ENCODE measurements at places on chromosomes 11 and 22. TPM values are rescaled to one million over a fixed set of nuclear protein-coding genes. Genes with fewer than 3 reads are reported as not detected.

MYO7A gene
- total RNA-seq, result 2.8 TPM

OR51I1 gene
- total RNA-seq, result not detected

MRPL17 gene
- total RNA-seq, result 67.3 TPM

KRTAP5-7 gene
- not detected for total RNA-seq

SCGB1C1 gene
- not detected for total RNA-seq

ZP1 gene
- total RNA-seq, result not detected

OOSP4A gene
- total RNA-seq, result not detected

SLC22A9 gene
- 0.19 TPM for total RNA-seq

OR51B2 gene
- total RNA-seq, result not detected

IL17REL gene
- total RNA-seq, result not detected

GRCh38 chr11:118434553-118435289, 1.6 kb upstream of the KMT2A start:
- peak; percentile 75 for DNase-seq

- DNase-seq, result no peak
Observed at GRCh38 chr11:6962673-6963072, 36.4 kb downstream of the ZNF215 start.

DNA sequence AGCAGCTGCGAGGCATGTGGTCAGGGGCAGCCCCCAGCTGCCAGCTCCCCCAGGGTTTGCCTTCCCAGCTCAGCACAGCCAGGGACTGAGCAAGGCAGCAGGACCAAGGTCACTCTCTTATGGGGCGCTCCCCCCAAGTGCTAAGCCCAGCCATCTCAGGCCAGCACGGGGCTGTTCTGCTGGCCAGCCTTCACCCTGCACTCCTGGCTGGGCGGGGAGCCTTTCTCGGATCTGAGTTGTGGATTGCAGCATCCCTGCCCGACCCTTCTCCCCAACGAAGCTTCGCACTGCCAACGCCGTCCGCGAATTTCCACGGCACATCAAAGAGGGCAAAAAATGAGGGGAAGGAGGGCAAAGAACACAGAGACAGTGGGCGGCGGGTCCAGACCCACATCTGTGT, 42.5 kb upstream of the GAL start:
- DNase-seq, result no peak

GRCh38 chr11:72840780-72841179, 26.6 kb downstream of the ATG16L2 start:
- no peak for DNase-seq

GRCh38 chr11:94837317-94837716, 69.2 kb downstream of the AMOTL1 start:
- DNase-seq, result no peak

DNA sequence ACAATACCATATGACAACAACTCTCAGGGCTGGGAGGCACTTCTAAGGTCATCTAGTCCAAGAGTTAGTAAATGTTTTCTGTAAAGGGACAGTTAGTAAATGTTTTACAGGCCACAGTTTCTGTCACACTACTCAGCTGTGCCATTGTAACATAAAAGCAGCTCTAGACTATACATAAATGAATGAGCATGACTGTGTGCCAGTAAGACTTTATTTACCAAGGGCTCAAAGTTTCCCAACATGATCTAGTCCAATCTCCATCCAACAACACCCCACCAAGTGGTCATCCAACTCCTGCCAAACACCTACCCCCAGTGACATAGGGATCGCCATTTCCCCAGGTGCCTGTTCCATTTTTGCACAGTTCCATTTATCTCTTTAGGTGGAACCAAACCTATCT, 12.1 kb downstream of the SERGEF start:
- no peak for DNase-seq

- DNase-seq, result no peak
Observed at GRCh38 chr11:98564881-98565280, 455.9 kb upstream of the CNTN5 start.

- no peak for DNase-seq
Observed at GRCh38 chr22:42977569-42977968, 37.4 kb downstream of the PACSIN2 start.

GRCh38 chr22:17707526-17707925, 66.7 kb downstream of the BID start:
- no peak for DNase-seq

GRCh38 chr11:115672412-115672811, 168.2 kb upstream of the CADM1 start:
- no peak for DNase-seq

DNA sequence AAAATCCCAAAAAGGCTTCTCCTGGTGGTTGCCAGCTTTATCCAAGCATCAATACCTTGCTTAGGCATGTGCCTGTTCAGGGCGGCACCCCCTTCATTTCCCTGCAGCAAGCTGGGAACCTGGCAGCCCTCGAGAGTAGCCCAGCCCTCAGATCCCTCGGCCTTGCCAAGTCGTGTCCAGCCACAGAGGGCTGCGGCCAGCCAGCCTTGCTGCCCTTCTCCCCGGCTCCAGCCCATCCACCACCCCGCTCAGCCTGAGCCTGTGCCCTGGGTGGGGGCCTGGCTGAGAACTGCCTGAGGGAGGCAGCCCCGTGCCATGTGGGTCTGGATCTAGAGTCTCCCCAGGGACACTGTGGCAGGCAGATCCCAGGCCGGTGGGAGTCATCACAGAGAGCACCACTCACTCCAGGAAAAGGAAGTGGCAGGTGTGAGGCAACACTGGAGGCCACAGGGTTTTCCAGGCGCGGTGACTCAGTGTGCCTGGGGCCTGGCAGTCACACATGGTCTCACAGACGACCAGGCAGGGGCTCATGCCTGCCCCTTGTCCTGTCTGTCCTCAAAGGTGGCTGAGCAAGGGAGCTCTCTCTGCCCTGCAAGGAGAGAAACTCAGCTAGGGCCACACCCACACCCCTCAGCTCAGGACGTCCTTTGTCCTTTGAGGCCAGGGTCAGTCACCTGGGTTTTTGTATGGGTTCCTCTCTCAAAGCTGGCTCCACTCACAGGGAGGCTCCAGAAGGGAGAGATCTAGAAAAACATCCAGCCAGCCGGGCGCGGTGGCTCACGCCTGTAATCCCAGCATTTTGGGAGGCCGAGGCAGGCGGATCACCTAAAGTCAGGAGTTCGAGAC, 12.2 kb upstream of the CDC42BPG start:
- no peak for DNase-seq

DNA sequence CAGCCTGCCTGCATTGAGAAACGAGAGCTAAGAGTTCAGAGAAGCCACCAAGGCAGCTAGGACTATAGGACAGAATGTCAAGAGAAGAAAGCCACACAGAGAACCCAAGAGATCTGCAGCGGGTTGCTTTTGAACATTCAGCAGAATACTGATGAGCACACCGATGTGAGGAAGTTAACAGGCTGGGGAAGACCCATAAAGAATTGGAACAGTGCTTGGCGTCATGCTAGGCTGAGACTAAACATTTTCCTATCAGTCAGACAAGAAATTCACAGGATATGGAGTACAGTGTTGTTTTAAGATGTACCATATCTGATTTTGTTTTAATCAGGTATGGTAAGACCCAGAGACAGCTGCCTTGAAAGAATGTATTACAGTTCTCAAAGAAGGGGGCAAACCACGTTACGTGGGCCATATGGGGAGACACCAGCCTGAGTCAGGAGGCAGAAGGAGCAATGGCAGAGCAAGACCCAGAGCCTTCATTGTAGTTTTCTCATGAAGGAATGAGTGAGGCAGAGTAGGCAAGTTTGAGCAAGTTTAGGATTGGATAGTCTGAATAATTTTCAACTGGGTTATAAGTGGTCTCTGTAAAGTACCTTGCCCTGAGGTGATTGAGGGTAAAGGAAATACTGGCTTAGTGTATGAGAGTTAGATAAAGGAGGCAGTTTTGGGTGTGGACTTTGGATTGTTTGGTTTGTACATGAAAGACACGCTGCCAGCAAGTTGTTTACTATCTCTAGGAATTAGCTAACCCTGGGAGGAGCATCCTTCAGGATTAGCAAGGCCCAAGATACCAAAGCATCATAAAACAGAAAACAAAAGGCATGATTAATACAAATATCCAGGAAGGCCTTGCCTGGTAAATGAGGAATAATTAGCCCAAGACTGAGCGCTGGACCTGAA, 14.3 kb downstream of the LRRC75B start:
- no peak for DNase-seq

DNA sequence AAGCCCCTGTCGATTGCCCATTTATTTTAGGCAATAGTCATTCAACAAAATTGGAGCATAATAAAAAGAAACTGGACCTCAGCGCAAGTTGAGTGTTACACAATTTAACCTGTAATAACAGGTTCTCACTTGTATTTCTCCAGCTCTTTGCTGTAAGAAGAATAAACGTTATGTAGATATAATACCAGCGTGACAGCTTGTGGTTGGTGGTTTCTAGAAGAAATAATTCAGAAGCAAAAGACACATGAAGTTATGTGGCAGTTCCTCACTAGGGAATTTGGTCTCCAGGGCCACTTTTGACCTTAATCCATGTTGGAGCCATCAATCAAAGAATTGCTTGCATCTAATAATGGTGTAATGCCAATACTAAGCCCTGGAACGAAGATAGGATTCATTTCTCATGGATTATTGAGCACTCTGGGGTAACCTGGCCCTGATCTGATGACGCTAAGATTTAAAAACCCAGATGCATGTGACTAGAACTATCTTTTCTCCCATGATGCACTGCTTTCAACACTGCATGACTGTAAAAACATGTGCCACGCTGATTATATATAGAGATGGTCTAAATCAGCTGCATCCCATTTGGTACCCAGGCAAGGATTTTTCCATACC, 129.7 kb upstream of the LDLRAD3 start:
- DNase-seq, result no peak

GRCh38 chr22:44814266-44815098, 62.1 kb downstream of the ARHGAP8 start:
- DNase-seq, result no peak

DNA sequence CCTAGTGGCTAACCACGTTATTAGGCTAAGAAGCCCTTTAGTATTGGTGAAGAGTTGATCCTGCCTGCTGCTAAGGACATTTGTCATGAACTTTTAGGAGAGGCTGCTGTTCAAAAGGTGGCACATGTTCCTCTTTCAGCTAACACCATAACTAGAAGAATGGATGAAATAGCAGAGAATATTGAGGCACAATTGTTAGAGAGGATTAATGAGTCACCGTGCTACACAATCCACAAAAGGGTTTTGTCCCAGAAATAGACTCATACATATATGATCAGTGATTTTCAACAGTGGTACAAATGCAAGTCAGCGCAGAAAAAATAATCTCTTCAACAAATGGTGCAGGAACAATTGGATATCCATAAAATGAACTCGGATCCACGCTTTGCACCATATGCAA, 7.0 kb upstream of the MSANTD2 start:
- no peak for DNase-seq

- DNase-seq, result no peak
Observed at GRCh38 chr11:113817626-113818025, 38.0 kb downstream of the CLDN25 start.

DNA sequence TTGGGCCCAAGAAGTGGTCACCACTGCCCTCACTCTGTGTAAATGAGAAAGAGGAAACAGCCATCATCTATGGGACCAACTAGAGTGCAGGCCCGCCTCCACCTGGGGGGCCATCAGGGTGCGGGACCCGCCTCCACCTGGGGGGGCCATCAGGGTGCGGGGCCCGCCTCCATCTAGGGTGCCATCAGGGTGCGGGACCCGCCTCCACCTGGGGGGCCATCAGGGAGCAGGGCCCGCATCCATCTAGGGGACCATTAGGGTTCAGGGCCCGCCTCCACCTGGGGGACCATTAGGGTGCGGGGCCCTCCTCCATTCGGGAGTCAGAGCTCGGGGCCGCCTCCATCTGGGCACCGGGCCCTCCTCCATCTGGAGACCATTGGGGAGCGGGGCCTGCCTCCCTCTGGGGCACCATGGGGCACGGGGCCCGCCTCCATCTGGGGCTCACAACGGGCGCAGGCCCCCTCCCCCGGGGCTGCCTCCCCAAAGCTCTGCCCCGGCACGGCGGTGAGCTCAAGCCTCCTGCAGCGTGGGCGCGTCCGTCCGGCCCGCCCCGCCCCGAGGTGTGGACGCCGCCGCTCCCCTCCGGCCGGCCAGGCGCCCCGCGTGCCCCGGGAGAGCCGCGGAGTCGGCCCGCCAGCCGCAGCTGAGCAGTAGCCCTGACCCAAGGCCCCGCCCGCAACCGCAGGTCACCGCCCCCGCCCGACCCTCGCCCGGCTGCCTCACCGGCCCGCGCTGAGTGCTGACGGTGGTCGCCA, 512 bp downstream of the TOLLIP start:
- DNase-seq, result no peak

GRCh38 chr22:41621911-41622179, 750 bp downstream of the XRCC6 start:
- no peak for DNase-seq

GRCh38 chr11:94400050-94400449, 1.2 kb downstream of the GPR83 start:
- no peak for DNase-seq

DNA sequence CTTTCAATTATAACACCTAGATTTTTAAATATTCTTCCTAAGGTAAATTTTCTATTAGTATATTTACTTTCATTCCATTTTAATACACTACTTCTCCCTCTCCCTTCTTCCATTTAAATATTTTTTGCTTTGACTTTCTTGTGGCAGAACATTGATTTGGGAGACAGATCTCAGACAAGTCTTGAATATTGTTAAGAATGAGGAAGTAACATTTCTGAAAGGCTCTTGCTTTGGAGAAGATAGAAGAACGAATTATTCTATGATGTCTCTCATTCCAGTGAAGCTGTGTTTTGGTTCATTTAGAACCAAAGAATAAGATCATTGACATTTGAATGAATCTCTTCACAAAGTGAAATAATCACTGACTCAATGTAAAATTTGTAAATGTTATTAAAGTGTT, 2.4 kb downstream of the IPO7 start:
- DNase-seq, result no peak

- peak; percentile 61 for DNase-seq
Observed at GRCh38 chr22:49664371-49664881, 163.2 kb downstream of the BRD1 start.

- DNase-seq, result no peak
Observed at GRCh38 chr11:78790784-78791183, 216.1 kb upstream of the NARS2 start.

GRCh38 chr22:27991586-27992293, 72.7 kb upstream of the PITPNB start:
- no peak for DNase-seq

GRCh38 chr11:46149342-46149741, 28.1 kb upstream of the PHF21A start:
- DNase-seq, result no peak

GRCh38 chr11:34499719-34500500, 13.7 kb downstream of the ELF5 start:
- no peak for DNase-seq

- no peak for DNase-seq
Observed at GRCh38 chr11:83471831-83472727, 185.9 kb upstream of the CCDC90B start.

Measured in type B pancreatic cell (in vitro differentiated cells).